ENCODE measurements at places on chromosomes 11 and 22.

DNA sequence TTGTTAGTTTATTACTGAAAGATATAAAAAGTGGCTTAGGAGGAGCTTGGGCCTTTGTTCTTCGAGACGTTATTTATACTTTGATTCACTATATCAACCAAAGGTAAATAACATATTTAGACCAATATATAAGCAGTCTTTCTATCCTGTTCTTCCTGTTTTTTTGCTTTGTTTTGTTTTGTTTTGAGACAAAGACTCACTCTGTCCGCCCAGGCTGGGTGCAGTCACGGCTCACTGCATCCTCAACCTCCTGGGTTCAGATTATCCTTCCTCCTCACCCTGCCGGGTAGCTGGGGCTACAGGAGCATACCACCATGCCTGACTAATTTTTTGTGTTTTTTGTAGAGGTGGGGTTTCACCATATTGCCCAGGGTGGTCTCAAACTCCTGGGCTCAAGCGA is 66.8 kb downstream of the ATM start:
- no peak overlapping the region for H3K4me3 ChIP-seq
- H3K36me3 ChIP-seq, result peaks cover 22% of the 10 kb centered on the region
- H3K27me3 ChIP-seq, result no peaks in the 10 kb centered on the region

GRCh38 chr11:66720223-66720898 is 8.7 kb downstream of the SPTBN2 start:
- no peak overlapping the region for H3K4me3 ChIP-seq
- no peaks in the 10 kb centered on the region for H3K27me3 ChIP-seq
- peak; percentile 74 for DNase-seq
- H3K4me1 ChIP-seq, result no peaks in the 10 kb centered on the region
- no peaks in the 10 kb centered on the region for H3K36me3 ChIP-seq
- no peak overlapping the region for H3K27ac ChIP-seq

- H3K27ac ChIP-seq, result no peak overlapping the region
- no peaks in the 10 kb centered on the region for H3K27me3 ChIP-seq
- H3K4me1 ChIP-seq, result peaks cover 6% of the 10 kb centered on the region
- H3K4me3 ChIP-seq, result no peak overlapping the region
- H3K36me3 ChIP-seq, result no peaks in the 10 kb centered on the region
- DNase-seq, result no peak
Measured at GRCh38 chr11:115720602-115721245, 216.5 kb upstream of the CADM1 start.

- no peak for DNase-seq
- peaks cover 89% of the 10 kb centered on the region for H3K4me1 ChIP-seq
- no peak overlapping the region for H3K4me3 ChIP-seq
- no peaks in the 10 kb centered on the region for H3K36me3 ChIP-seq
- peak overlapping the region; percentile 75 for H3K27ac ChIP-seq
- no peaks in the 10 kb centered on the region for H3K27me3 ChIP-seq
Measured at GRCh38 chr22:23218053-23218866, 38.0 kb downstream of the BCR start.

GRCh38 chr22:46379066-46379930 is 43.8 kb downstream of the TRMU start:
- no peak overlapping the region for H3K4me3 ChIP-seq
- H3K27me3 ChIP-seq, result no peaks in the 10 kb centered on the region
- peaks cover 26% of the 10 kb centered on the region for H3K4me1 ChIP-seq
- H3K36me3 ChIP-seq, result peaks cover 3% of the 10 kb centered on the region
- peak overlapping the region; percentile 73 for H3K27ac ChIP-seq
- no peak for DNase-seq

- H3K36me3 ChIP-seq, result no peaks in the 10 kb centered on the region
- no peaks in the 10 kb centered on the region for H3K27me3 ChIP-seq
- H3K4me3 ChIP-seq, result no peak overlapping the region
- no peaks in the 10 kb centered on the region for H3K4me1 ChIP-seq
- no peak overlapping the region for H3K27ac ChIP-seq
Measured at GRCh38 chr11:78657968-78658839, 83.5 kb upstream of the NARS2 start.

DNA sequence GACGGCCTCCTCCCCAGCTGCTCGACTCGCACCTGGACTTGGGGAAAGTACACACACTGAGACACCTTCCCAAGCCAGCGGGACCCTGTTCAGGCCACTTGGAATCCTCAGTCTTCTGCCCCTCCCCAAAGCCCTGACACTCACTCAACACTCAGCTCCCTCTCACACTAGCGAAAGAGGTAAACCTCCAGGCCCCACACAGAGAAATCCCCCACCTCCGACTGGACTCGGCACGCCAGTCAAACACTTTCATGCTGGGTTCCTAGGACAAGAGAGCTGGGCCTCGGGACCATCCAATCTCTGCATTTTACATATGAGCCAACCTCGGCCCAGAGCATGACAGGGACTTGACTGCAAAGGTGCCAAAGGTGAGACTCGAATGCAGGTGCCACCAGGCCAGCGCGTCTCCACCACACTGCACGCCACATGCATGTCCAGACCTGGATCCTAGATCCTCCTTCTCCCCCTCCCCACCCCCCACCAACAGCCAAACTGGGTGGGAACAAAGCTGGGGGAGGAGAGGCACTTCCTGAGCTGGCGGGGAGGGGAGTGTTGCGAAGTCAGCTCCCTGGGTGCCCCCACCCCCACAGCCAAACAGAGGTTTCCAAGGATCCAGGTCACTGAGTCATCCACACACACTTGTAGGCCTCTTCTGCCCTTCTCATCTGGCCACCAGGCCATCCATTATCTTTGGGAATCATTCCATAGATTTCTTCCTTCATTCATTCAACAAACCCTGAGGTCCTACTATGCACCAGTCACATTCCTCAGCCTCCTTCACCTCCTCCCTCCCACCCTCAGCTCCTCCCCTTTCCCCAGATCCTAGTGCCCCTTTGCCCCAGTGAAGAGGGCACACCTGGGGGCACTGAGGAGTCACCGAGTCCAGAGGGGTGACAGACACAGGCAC is 10.7 kb upstream of the CD5 start:
- DNase-seq, result no peak
- no peaks in the 10 kb centered on the region for H3K27me3 ChIP-seq
- H3K36me3 ChIP-seq, result no peaks in the 10 kb centered on the region
- H3K4me3 ChIP-seq, result no peak overlapping the region

- H3K4me1 ChIP-seq, result peaks cover 21% of the 10 kb centered on the region
- H3K27me3 ChIP-seq, result no peaks in the 10 kb centered on the region
- no peak overlapping the region for H3K27ac ChIP-seq
Measured at GRCh38 chr11:73347067-73347466, 29.1 kb upstream of the RELT start.

DNA sequence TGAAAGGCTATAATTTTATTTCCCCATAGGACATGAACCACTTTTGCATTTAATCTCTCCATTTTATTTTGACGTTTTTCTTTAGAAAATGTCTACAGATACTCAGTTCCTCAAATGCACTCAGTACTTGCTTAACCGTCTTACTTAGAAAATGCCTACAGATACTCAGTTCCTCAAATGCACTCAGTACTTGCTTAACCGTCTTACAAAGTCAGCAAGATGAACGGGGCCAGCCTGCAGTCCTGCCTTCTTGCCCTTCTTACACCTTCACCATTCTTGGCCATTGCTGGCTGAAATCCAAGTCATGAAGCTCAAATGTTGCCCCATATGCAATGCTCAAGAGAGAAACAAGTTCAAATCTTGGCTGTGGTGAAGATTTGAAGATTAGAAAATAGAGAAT is 34.1 kb downstream of the CSNK2A3 start:
- H3K27ac ChIP-seq, result no peak overlapping the region
- H3K27me3 ChIP-seq, result no peaks in the 10 kb centered on the region
- no peak for DNase-seq
- H3K36me3 ChIP-seq, result no peaks in the 10 kb centered on the region
- H3K4me3 ChIP-seq, result no peak overlapping the region

DNA sequence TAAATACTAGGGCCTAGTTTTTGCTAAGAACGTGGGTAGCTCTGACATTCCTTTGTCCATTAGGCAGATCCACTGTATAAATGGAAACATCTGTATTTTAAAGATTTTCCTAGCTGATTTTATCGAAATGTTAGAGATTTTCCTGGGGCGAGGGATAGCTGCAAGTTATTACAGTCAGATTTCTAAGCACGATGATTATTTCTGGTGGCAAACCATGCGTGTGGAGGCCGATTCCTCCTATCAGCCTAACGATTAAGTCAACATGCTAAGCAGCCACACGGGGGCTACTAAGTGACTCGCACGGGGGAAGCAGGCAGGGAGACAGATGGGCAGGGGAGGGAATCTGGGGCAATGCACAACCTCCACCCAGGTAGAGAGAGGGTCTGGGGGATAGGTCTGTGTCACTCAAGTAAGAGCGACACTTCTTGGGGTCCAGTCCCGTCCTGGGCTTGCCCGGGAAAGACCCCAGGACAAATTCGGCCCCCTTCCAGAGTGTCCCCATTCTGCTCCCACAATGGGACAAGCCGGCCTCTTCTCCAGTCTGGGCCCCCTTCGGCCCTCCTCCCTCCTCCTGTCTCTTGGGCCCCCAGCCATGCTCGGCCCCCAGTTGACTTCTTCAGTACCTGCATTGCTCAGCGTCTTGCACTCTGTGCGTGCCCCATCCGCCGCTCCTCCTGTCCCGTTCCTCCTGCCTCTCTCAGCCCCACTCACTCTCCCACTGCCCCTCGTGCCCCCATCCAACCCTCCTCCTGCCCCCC is 571 bp downstream of the C11orf24 start:
- peaks cover 33% of the 10 kb centered on the region for H3K4me1 ChIP-seq
- H3K27ac ChIP-seq, result peak overlapping the region; percentile 99
- no peaks in the 10 kb centered on the region for H3K27me3 ChIP-seq
- H3K4me3 ChIP-seq, result peak overlapping the region; percentile 77

- peaks cover 8% of the 10 kb centered on the region for H3K4me1 ChIP-seq
- peaks cover 48% of the 10 kb centered on the region for H3K36me3 ChIP-seq
- peak overlapping the region; percentile 13 for H3K27ac ChIP-seq
Measured at GRCh38 chr11:118896472-118896913, 12.8 kb downstream of the CXCR5 start.

DNA sequence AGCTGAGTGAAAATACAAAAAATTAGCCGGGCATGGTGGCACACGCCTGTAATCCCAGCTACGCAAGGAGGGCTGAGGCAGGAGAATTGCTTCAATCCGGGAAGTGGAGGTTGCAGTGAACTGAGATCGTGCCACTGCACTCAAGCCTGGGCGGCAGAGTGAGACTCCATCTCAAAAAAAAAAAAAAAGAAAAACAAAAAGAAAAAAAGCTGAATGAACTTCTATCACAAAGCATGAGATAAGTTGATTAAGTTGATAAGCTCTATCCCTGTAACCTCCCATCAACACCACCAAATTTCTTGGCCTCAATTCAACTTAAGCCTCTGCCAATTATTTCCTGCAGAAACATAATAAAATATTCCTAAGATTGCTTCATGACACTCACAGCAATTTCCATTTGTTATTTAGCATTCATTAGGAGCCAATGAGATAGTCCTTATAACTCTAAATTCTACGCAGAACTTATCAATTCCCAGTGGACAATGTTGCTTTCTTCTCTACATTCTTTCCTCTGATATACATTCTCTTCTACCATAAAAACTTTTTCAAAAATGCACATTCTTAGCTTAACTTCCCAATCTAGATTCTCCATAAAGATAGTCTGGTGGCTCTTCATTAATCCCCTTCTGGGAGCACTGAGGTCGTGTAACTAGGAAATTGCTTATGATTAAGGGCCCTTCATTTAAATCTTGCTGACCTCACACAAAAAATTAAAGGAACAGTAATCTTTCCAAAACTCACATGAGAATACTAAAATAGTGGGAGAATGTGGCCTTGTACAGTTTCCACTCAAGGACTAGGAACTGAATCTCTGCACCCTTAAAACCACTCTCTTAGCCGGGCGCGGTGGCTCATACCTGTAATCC is 2.9 kb downstream of the AMBRA1 start:
- H3K4me3 ChIP-seq, result no peak overlapping the region
- no peak for DNase-seq
- H3K27ac ChIP-seq, result no peak overlapping the region

DNA sequence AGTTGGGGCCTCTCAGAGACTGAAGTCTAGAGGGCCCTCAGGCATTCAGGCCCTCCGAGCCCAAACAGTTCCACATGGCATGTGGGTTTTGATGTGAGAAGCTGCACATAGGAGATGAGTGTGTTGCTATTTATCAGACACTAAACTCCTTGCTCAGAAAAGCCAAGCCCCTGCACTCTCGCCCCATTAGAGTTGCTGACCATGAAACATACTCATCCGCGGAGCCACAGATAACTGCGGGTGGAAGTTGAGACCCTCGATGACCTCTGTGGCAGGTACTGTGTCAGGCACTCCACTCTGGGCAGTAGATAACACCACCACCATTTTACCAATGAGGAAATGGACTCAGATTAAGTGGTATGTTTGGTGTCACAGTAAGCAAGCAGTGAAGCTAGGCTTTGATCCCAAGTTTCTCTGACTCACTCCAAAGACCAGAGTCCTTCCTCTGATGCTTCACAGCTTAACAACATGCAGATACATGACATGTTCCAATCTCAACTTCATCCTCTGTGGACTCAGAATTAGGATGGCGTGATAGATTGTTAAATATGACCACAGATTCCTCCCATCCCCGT is 202.1 kb downstream of the ADAMTS15 start:
- H3K27me3 ChIP-seq, result no peaks in the 10 kb centered on the region
- H3K27ac ChIP-seq, result peak overlapping the region; percentile 48
- no peak for DNase-seq
- H3K4me1 ChIP-seq, result peaks cover 13% of the 10 kb centered on the region
- no peak overlapping the region for H3K4me3 ChIP-seq

DNA sequence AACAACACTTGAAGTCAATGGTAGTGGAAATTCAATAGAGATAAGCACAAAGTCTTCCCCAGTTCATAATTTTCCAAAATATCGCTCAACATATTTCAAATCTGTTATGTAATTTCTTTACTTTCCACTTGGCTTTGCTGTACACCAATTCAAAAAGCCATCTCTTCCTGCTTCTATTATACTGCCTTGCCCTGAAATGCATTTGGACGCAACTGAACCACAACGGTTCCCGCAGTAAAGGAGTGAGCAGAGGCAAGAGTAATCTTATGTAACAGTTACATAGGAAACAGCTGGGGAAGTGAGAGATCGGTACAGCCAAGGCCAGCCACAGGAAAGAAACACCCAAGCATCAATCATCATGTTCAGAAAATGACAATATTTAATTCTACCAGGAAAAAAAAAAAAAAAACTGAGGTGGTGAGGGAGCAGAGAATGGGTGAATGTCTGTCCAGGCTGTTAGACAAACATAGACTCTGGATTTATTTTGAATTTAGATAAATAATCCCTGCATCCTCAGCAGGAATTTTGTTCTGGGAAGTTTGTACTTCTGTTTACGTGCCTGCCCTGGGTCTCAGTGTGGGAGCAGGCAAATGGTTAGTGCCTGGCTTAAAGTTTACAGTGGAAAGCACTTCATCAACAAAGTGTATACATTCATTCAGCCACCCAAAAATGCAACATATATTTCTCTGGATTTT is 392.2 kb downstream of the ETS1 start:
- peaks cover 20% of the 10 kb centered on the region for H3K4me1 ChIP-seq
- H3K4me3 ChIP-seq, result no peak overlapping the region
- no peak for DNase-seq
- no peaks in the 10 kb centered on the region for H3K27me3 ChIP-seq
- H3K36me3 ChIP-seq, result no peaks in the 10 kb centered on the region

GRCh38 chr11:61342207-61342803 is 9.3 kb downstream of the TKFC start:
- H3K4me3 ChIP-seq, result no peak overlapping the region
- H3K4me1 ChIP-seq, result no peaks in the 10 kb centered on the region
- H3K27me3 ChIP-seq, result no peaks in the 10 kb centered on the region
- no peak overlapping the region for H3K27ac ChIP-seq

GRCh38 chr11:101723371-101723770 is 139.6 kb upstream of the TRPC6 start:
- no peaks in the 10 kb centered on the region for H3K4me1 ChIP-seq
- H3K36me3 ChIP-seq, result no peaks in the 10 kb centered on the region
- H3K27me3 ChIP-seq, result no peaks in the 10 kb centered on the region
- no peak for DNase-seq
